ENCODE measurements at places on chromosomes 12 and 14.

- no peak for DNase-seq
These were observed 36.2 kb downstream of the ANAPC7 start for GRCh38 chr12:110367181-110367864.

DNA sequence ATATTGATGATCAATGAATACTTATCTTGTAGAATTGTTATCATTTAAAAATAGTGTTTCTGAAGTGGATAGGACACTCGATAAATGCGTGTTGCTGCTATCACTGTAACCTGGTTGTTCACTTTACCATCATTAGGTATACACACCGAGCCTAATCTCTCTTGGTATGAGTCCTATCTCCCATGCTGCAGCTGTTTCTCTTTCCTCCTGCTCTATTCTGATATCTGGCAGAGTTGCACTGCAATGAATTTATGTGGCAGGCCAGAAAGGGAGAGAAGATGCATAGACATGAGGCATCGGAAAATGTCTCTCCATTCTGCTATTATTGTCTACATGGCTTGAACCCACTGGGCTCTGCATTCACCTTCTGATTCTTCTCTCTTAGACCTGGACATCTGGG, 26.7 kb downstream of the KCNK10 start:
- DNase-seq: no peak

DNA sequence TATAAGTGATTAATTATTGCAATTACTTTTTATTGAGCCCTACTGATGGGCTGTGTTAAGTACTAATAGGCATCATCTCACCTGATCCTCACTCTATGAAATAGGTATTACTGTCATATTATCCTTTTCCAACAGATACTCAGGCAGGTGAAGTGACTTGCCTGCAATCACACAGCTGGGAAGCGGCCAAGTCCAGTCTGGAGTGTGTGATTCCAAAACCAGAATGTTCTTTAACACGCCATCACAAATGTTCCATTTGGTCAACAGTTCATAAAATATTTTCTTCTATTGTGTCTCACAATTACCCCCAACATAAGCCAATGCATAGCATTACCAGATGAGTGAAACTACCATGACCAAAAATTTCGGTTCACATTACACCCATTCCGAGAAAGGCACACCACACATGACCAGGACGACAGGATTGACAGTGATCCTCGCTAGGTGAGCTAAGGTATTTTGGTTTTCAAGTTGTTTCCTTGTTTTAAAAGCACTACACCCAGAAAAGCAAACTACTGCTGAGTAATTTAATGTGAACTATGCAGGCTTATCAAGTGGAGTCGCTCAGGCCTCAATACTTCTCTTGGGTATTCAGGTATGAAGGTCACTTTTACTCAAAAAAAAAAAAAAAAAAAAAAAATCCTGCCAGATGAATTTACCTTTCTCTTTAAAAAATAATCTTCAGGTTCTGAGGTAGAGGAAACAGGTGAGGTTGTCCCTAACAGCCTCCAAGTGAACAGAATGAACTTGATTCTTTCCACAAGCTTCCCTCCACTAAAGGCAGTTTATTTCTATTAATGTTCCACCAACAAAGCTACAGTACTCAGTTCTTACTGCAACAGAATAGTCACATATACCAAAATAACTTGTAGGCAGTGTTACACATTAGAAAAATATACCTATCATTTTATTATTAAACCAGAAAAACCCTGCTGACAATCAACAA, 2.4 kb downstream of the VPS37B start:
- DNase-seq: no peak

GRCh38 chr14:33786091-33786825, 164.6 kb downstream of the EGLN3 start:
- DNase-seq: no peak

- DNase-seq: no peak
These were observed 17.0 kb downstream of the CAMKK2 start for GRCh38 chr12:121279507-121279915.

DNA sequence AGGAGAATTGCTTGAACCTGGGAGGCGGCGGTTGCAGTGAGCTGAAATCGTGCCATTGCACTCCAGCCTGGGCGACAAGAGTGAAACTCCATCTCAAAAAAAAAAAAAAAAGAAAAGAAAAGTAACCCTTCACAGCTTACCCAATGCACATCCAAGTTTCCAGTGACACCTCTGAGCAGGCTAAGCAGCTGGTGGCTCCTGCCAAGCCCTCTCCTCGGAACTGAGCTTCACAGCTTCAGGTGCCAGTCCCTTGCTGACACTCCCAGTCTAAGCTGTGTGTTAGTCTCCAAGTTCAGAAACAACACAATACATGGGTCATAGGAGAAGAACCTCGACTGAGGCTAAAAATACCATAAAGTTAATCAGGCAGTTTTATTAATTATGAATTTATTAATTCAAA, 7.9 kb downstream of the CD9 start:
- DNase-seq: no peak

- DNase-seq: no peak
These were observed 68.0 kb upstream of the MAX start for GRCh38 chr14:65170318-65170717.

GRCh38 chr12:18683327-18684013, 54.3 kb downstream of the PLCZ1 start:
- no peak for DNase-seq

DNA sequence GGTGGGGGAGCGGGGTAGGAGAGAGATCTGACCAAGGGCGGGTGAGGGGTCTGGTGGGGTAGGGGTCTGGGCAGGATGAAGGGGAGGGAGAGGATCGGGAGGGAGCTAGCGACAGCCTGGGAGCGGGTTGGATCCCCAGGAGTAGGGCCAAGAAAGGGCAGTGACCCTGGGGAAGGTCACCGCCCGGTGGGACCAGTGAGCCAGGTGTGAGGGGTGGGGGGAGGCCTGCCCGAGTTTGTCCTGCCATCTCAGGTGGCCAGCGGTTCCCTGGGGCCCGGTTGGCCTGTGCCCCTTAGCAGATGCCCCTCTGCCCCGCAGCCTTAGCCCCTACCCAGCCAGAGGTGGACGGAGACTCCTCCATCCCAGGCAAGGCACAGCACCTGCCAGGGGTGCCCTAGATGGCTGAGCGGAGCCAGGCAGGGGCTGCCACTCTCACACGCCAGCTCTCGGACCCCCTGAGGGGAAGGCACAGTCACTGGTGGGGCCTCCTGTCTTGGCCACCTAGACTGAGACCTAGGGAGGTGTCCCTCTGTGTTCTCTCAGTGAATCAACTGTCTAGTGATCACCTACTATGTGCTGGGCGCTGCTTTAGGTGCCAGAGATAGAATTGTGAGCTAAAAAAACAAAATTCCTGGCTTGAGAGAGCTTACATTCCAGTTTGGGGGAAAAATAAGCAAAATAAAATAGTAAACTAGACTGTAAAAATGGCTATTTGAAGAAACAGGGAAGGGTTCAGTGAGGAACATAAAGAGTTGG, 629 bp upstream of the TTC7B start:
- no peak for DNase-seq

DNA sequence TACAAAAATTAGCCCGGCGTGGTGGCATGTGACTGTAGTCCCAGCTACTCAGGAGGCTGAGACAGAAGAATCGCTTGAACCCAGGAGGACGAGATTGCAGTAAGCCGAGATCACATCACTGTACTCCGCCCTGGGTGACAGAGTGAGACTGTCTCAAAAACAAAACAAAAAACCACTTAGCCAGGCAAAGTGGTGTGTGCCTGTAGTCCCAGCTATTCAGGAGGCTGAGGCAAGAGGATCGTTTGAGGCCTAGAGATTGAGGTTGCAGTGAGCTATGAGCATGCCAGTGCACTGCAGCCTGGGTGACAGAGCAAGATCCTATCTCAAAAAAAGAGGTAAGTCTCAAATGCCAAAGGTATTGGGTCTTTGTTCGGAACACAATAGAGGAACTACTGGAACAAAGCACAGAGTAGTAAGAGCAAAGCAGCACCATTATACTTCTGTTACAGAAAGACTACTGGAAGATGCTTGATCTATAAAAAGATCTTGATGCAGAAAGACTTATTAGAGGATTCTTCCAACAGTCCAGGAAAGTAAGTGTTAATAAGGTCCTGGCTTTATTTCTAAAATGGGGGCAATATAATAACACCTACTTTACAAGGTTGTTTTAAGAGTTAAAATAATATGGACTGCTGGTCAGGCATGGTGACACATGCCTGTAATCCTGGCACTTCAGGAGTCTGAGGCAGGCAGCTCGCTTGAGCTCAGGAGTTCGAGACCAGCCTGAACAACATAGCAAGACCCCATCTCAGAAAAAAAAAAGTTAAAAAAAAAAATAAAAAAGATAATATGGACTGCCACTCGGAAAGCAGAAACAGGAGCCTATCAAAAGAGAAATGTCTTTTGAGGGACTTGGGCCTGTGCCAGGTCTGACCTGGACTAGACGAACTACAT, 29.9 kb downstream of the BTBD7 start:
- no peak for DNase-seq

DNA sequence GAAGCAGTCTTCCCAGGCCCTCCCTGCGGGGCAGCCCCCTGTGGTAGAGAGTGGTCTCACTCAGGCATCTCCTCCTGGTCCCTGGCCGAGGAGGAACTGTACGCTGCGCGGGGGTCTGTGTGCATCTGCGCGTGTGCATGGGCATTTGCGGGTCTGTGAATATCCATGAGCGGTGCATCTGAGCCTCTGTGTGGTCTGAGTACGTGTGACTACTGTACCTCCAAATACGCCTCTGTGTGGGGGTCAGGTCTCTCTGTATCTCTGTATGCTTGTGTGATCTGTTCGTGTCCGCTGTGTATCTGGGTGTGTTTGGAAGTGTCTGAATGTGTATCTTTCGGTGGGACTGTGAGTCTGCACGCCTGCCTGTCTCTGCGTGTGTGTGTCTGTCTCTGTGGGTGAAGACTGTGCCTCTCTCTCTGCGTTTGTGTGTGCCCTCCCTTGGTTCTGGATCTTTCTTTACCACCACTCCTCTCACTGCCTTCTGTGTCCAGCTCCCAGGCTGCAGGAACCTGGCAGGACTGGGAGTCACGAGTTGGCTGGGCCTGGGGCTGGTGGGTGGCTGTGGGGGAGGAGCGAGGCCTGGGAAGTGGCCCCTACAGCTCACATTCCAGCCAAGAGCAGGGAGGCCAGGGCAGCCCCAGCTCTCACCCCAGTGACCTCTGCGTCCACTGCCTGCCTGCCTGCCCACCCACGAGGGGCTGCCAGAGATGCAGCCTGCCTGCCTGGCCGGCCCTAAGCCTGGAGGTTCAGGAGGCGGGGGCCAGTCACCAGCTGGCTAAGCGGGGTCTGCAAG, 1.1 kb upstream of the PGF start:
- peak; percentile 53 for DNase-seq

GRCh38 chr14:75310295-75311111, 31.9 kb downstream of the FOS start:
- peak; percentile 82 for DNase-seq

DNA sequence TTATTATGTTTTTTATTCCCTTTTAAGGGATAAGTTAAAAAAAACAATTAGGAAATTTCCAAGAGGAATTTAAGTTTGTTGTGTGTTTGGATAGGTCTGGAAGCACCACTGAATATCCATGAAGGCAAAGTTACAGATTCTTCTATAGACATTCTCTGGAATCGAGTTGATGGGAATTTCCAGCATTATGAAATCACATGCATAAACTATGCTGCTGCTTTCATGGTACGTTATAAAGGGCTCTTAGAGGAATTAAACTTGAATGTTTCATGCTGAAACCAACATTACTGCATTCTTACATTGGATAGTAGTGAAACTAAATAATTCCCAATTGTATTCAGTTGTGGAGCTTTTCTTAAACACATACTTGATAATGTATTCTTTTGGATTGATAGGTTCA, 21.5 kb upstream of the PTPRQ start:
- DNase-seq: peak; percentile 24

- DNase-seq: peak; percentile 92
These were observed 810 bp downstream of the MARCHF9 start for GRCh38 chr12:57755454-57756372.

GRCh38 chr14:67857778-67858350, 38.3 kb downstream of the RAD51B start:
- DNase-seq: no peak

DNA sequence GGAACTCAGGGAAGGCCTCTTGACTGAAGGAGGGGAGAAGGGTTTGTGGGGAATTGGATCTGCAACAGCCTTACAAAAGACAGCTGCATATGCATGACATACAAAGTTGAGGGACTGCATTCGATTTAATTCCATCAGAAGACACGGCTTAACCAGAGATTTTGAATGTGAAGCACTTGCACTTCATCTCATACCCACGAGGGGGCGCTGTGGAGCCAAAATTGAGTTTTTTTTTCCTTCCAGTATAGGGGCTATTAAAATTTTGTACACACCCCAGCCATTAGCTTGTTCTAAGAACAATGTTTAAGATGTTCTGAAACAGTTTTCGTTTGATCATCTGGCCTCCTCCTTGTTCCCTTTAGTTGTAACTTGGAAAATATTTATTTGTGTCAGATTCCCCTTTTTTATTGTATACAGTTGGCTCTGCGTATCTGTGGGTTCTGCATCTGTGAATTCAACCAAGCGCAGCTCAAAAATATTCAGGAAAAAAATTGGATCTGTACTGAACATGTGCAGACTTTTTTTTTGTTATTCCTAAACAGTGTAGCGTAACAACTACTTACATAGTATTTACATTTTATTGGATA, 1.6 kb downstream of the SUDS3 start:
- peak; percentile 55 for DNase-seq

DNA sequence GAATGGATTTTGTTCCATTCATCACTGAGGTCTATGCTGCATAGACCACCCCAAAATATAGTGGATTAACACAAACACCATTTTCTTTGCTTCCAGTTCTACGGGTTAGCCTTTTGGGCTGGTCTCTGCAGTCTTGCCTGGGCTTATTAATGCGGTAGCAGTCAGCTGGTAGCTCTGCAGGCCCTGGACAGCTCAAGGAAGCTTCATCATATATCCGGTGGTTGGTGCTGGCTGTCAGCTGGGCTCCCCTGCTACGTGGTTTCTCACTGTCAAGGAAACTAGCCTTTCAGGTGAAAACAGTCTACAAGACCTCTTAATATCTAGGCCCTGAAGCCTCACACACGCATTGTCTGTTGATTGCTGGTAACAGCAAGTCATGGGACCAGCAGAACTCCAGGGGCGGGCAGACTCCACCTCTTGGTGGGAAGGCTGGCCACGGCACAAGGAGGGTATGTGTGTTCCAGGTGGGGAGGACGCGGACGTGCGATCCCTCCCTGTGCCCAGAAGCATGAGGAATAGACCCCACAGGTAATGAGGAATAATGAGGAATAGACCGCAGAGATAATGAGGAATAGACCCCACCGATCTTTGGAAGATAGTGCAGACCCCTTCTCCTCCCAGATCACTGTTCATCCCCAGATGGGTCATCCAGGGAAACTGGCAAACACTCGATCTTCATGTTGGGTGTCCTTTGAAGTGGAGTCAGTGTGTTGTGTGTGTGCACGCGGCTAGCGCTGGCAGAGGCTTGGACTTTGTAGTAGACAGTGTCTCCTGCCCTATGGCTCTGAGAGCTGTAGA, 13.3 kb downstream of the TSPAN9 start:
- no peak for DNase-seq

DNA sequence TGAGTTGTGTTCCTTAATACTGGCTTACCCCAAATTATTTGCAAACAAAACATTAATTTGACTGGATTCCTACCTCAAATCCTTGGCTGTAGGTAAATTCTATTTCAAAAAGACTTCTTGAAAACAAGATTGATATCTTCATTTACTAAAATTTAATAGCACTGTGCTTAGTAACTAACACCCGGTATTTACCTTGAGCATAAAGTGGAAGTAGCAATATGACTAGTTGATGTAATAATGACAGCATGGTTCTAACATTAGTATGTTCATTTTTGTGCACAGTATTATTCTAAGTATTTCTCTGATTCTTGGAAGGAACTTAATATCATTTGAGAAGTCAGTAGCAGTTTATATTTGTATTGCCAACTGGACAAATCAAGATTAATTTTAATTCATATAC, 96.8 kb downstream of the PPHLN1 start:
- DNase-seq: no peak

Measured in SJCRH30 (cell line).